Peyer's patch (tissue), 4 donors: ENCODE measurements at places on chromosomes 1 and 21. TPM values are rescaled to one million over a fixed set of nuclear protein-coding genes. Genes with fewer than 3 reads are reported as not detected.

Gene OR2M3
- not detected for total RNA-seq

Gene NES
- 3.4 TPM for total RNA-seq

Gene JTB
- total RNA-seq, result 204 TPM

Gene DYNLT5
- total RNA-seq, result 4.1 TPM

Gene PROK1
- not detected for total RNA-seq

Gene FCER1G
- total RNA-seq, result not detected

Gene PADI2
- total RNA-seq, result 191 TPM

Gene RXFP4
- total RNA-seq, result not detected

Gene GPR52
- 17.3 TPM for total RNA-seq

Gene DNAJC8
- total RNA-seq, result 38.9 TPM

Gene TTC24
- total RNA-seq, result not detected
